Thyroid gland (tissue), 4 donors: ENCODE measurements at places on chromosomes 5 and 9. TPM values are rescaled to one million over a fixed set of nuclear protein-coding genes. Genes with fewer than 3 reads are reported as not detected.

GRCh38 chr5:139688088-139688702, 40.0 kb downstream of the CXXC5 start:
- DNase-seq, result no peak

The SURF4 gene
- 206 TPM for total RNA-seq

The PGGT1B gene
- 19.9 TPM for total RNA-seq

GRCh38 chr9:129415942-129416651, 204.8 kb downstream of the C9orf50 start:
- DNase-seq, result no peak

The SLC6A3 gene
- not detected for total RNA-seq

DNA sequence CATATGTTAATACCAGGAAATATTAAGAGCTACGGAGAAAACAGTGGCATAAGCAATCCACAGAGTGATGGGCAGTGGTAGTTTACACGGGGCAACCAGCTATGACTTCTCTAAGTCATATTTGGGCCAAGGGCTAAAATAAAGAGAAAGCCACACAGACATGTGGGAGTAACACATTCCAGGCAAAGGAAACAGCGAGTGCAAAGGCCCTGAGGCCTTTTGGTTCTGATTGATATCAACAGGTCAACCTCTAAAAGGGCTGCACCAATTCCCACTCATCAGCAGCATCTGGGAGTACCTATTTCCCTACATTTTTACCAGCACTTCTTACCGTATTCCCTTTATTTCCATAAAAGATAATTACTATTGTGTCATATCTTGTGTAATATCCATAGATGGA, 173.4 kb downstream of the SPOCK1 start:
- DNase-seq, result no peak
